ENCODE measurements at places on chromosomes 16 and 17. TPM values are rescaled to one million over a fixed set of nuclear protein-coding genes. Genes with fewer than 3 reads are reported as not detected.

CENPN gene
- 23.2 TPM for polyA plus RNA-seq

CACNG5 gene
- polyA plus RNA-seq = 3.7 TPM

AANAT gene
- 0.39 TPM for polyA plus RNA-seq

EPX gene
- polyA plus RNA-seq = 1.7 TPM

PTGES3L gene
- 2.1 TPM for polyA plus RNA-seq

GPATCH8 gene
- polyA plus RNA-seq = 38.3 TPM

ZSCAN10 gene
- polyA plus RNA-seq = 0.19 TPM

CRYBA1 gene
- not detected for polyA plus RNA-seq

CEP295NL gene
- polyA plus RNA-seq = 1.1 TPM

STH gene
- not detected for polyA plus RNA-seq

BCL6B gene
- polyA plus RNA-seq = 25.3 TPM

PRSS36 gene
- 0.92 TPM for polyA plus RNA-seq

NOMO2 gene
- 81.0 TPM for polyA plus RNA-seq

MYADML2 gene
- polyA plus RNA-seq = 0.24 TPM

DRC7 gene
- 3.9 TPM for polyA plus RNA-seq

SLC35B1 gene
- 78.4 TPM for polyA plus RNA-seq

DGKE gene
- 7.0 TPM for polyA plus RNA-seq

SMPD3 gene
- 2.4 TPM for polyA plus RNA-seq

OGFOD3 gene
- 26.4 TPM for polyA plus RNA-seq

MYH13 gene
- polyA plus RNA-seq = 0.14 TPM

HS3ST2 gene
- 0.36 TPM for polyA plus RNA-seq
